ENCODE measurements at places on chromosomes 1 and 21. TPM values are rescaled to one million over a fixed set of nuclear protein-coding genes. Genes with fewer than 3 reads are reported as not detected.
A peak's percentile ranks its signal among the peaks of the same experiment; 100 is the strongest.

- DNase-seq: peak; percentile 52
- H3K4me1 ChIP-seq: peaks cover 3% of the 10 kb centered on the region
- no peak overlapping the region for H3K4me3 ChIP-seq
- no peaks in the 10 kb centered on the region for H3K36me3 ChIP-seq
- no peak overlapping the region for H3K27ac ChIP-seq
Measured at GRCh38 chr1:63693944-63694571, 79.8 kb upstream of the ROR1 start.

DNA sequence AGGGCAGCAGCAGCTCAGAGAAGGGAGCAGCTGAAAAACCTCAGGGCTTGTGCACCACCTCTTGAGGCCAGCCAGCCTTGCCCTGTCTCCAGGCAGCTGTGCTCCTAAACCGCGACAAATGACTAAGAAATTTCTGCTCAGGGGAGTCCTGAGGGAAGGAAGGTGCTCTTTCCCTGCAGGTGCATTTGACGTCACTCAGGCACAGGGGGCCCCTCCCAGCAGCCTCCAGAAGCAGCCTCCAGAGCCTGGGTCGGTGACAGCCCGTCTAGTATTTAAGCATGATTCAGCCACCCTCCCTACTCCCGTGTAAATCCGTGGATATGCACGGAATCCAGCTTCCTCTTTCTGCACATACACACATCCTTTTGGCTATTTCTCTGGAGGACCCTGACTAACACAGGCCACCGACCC lies 560.5 kb downstream of the KIF26B start:
- H3K27ac ChIP-seq: no peak overlapping the region
- H3K4me1 ChIP-seq: peaks cover 8% of the 10 kb centered on the region
- no peak overlapping the region for H3K4me3 ChIP-seq
- H3K27me3 ChIP-seq: no peaks in the 10 kb centered on the region

DNA sequence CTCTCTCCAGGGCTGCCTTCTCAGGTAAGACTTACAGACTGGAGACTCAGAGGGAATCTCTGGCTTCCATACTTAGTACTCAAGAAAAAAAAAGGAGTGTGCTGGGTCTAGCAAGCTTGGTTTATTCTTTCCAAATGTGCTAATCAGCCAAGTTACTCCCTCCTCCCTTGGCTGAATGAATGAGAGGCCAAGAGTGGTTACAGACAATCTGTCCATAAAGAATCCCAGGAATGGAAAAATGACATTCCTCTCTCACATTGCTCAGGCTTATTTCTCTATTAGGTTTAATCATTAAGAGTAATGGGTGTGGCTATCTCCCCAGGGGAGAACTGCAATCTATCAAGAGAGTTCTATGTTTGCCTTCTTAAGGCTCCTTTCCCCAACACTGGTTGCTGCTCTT lies 547.3 kb upstream of the PLXNA2 start:
- no peaks in the 10 kb centered on the region for H3K36me3 ChIP-seq
- DNase-seq: no peak
- no peak overlapping the region for H3K27ac ChIP-seq
- H3K27me3 ChIP-seq: no peaks in the 10 kb centered on the region
- no peaks in the 10 kb centered on the region for H3K4me1 ChIP-seq

- H3K27me3 ChIP-seq: no peaks in the 10 kb centered on the region
- no peak overlapping the region for H3K4me3 ChIP-seq
- H3K27ac ChIP-seq: no peak overlapping the region
- no peak for DNase-seq
Measured at GRCh38 chr1:18535391-18536210, 54.9 kb downstream of the KLHDC7A start.

DNA sequence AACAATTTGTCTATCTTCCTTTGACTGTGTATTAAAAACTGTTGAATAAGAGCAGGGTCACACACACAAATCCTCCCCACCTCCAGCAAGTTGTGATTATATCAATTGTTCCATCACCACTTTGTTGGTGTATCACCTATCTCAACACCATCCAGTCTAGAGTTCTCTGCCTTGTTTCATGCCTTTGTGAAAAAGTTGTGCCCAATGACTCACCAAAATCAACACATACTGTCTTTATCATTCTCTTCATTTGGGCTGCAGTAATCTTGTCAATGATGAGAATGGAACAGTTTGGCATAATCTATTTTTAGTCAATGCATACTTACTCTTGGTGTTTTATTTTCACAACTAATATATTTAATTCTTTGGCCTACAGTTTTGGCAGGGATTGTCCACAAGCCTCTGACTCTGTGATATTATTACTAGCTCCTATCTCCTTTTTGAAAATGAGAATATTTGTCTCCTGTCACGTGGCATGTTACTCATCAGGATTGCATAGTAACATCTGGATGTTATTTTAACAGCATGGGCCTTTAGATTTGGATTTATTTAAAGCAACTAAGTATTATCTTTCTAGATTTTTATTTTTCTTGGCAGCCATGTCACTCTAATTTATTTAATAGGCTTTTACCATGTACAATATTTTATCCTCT lies 5.1 kb downstream of the C1orf87 start:
- H3K36me3 ChIP-seq: no peaks in the 10 kb centered on the region
- H3K4me1 ChIP-seq: no peaks in the 10 kb centered on the region
- no peak for DNase-seq
- H3K27ac ChIP-seq: no peak overlapping the region
- no peaks in the 10 kb centered on the region for H3K27me3 ChIP-seq
- H3K4me3 ChIP-seq: no peak overlapping the region

DNA sequence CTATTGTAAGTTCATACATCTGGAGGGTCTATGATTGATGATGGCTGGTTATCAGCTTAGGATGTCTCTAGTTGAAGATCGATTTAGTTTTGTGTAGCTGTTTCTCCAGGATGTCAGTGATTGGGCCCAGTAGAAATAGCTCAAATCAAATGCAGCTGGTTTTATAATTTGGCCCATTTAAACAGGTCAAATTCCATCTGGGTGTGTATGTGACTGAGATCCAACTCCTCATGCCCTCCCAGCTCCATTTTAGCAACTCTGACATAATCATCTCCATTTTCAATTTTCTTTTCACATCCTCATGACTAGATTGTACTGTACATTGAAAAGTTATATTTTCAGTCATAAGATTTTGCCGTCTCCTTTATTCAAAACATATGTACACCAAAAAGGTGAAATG lies 99.2 kb downstream of the TPR start:
- H3K4me3 ChIP-seq: no peak overlapping the region
- DNase-seq: no peak
- no peaks in the 10 kb centered on the region for H3K4me1 ChIP-seq
- H3K27ac ChIP-seq: no peak overlapping the region

DNA sequence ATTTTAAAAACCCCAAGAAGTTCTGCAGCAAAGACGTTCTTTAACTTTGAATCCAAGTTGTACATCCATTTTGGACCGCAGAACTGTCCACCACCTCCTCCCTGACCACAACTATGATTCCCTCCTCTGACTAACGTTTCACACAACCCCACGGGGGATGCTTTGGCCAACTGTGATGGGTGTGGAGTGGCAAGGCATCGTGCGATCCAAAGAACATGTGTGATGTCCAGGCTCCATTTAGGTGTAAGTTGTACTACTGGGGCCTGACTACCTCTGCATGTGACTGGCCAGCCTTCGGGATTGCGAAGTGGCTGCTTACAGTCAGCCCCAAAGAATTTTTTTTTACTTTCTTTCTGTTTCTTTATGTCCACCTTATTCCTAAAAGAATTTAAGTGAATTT lies 6.7 kb downstream of the KCNJ15 start:
- no peaks in the 10 kb centered on the region for H3K36me3 ChIP-seq
- peaks cover 17% of the 10 kb centered on the region for H3K4me1 ChIP-seq
- no peak overlapping the region for H3K4me3 ChIP-seq
- no peaks in the 10 kb centered on the region for H3K27me3 ChIP-seq
- H3K27ac ChIP-seq: no peak overlapping the region

- H3K27ac ChIP-seq: no peak overlapping the region
- H3K4me1 ChIP-seq: peaks cover 4% of the 10 kb centered on the region
- no peaks in the 10 kb centered on the region for H3K36me3 ChIP-seq
- peak; percentile 32 for DNase-seq
- H3K4me3 ChIP-seq: no peak overlapping the region
- H3K27me3 ChIP-seq: no peaks in the 10 kb centered on the region
Measured at GRCh38 chr1:111615870-111616715, 3.5 kb upstream of the RAP1A start.

- H3K27me3 ChIP-seq: no peaks in the 10 kb centered on the region
- DNase-seq: no peak
- H3K4me1 ChIP-seq: peaks cover 10% of the 10 kb centered on the region
- H3K4me3 ChIP-seq: no peak overlapping the region
- H3K27ac ChIP-seq: no peak overlapping the region
Measured at GRCh38 chr1:173995475-173995874, 26.7 kb downstream of the RC3H1 start.

DNA sequence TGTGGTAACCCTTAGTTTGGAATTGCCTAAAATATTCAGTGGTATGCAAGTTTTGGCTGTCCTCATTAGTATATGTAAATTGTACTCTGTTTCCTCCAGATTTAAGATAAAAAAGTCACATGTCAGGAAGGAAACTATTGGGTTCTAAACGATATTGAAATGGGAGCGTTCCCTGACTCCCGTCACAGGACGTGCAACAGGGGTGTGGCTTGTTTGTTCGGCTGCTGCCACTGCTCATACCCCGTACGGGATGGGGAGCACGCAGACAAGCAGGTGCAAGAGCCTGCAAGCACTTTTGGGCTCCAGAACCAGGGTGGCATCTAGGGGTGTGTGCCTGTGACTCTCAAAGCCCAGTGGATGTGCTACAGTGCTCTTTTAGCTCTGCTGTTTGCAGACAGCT lies 6.2 kb upstream of the PAPPA2 start:
- no peak for DNase-seq
- H3K4me3 ChIP-seq: no peak overlapping the region
- no peaks in the 10 kb centered on the region for H3K36me3 ChIP-seq

GRCh38 chr1:48007047-48007446 lies 9.9 kb upstream of the TRABD2B start:
- no peak overlapping the region for H3K4me3 ChIP-seq
- H3K27me3 ChIP-seq: no peaks in the 10 kb centered on the region
- peak; percentile 2 for DNase-seq
- H3K27ac ChIP-seq: no peak overlapping the region

GRCh38 chr1:201371792-201372191 lies 5.7 kb downstream of the TNNT2 start:
- no peak overlapping the region for H3K27ac ChIP-seq
- H3K4me3 ChIP-seq: no peak overlapping the region
- H3K27me3 ChIP-seq: peaks cover 91% of the 10 kb centered on the region
- no peak for DNase-seq
- peaks cover 5% of the 10 kb centered on the region for H3K4me1 ChIP-seq
- H3K36me3 ChIP-seq: no peaks in the 10 kb centered on the region

GRCh38 chr1:74584185-74584584 lies 71.8 kb upstream of the LRRC53 start:
- no peaks in the 10 kb centered on the region for H3K27me3 ChIP-seq
- no peak overlapping the region for H3K27ac ChIP-seq
- H3K4me1 ChIP-seq: no peaks in the 10 kb centered on the region
- no peaks in the 10 kb centered on the region for H3K36me3 ChIP-seq
- no peak overlapping the region for H3K4me3 ChIP-seq

DNA sequence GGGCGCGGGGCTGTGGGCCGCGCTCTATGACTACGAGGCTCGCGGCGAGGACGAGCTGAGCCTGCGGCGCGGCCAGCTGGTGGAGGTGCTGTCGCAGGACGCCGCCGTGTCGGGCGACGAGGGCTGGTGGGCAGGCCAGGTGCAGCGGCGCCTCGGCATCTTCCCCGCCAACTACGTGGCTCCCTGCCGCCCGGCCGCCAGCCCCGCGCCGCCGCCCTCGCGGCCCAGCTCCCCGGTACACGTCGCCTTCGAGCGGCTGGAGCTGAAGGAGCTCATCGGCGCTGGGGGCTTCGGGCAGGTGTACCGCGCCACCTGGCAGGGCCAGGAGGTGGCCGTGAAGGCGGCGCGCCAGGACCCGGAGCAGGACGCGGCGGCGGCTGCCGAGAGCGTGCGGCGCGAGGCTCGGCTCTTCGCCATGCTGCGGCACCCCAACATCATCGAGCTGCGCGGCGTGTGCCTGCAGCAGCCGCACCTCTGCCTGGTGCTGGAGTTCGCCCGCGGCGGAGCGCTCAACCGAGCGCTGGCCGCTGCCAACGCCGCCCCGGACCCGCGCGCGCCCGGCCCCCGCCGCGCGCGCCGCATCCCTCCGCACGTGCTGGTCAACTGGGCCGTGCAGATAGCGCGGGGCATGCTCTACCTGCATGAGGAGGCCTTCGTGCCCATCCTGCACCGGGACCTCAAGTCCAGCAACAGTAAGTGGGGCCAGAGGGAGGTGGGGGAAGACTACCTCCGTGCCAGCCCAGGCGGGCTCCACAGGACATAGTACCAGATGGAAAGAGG lies 808 bp downstream of the MAP3K21 start:
- peaks cover 10% of the 10 kb centered on the region for H3K27me3 ChIP-seq
- no peaks in the 10 kb centered on the region for H3K36me3 ChIP-seq
- peaks cover 3% of the 10 kb centered on the region for H3K4me1 ChIP-seq
- H3K27ac ChIP-seq: no peak overlapping the region
- peak overlapping the region; percentile 68 for H3K4me3 ChIP-seq
- no peak for DNase-seq

- H3K27me3 ChIP-seq: no peaks in the 10 kb centered on the region
- DNase-seq: no peak
- H3K36me3 ChIP-seq: no peaks in the 10 kb centered on the region
- H3K27ac ChIP-seq: no peak overlapping the region
- no peak overlapping the region for H3K4me3 ChIP-seq
Measured at GRCh38 chr1:158952416-158952815, 21.1 kb downstream of the PYHIN1 start.

- H3K27me3 ChIP-seq: no peaks in the 10 kb centered on the region
- no peak overlapping the region for H3K4me3 ChIP-seq
- H3K36me3 ChIP-seq: peaks cover 29% of the 10 kb centered on the region
- H3K27ac ChIP-seq: peak overlapping the region; percentile 81
- no peak for DNase-seq
- H3K4me1 ChIP-seq: peaks cover 29% of the 10 kb centered on the region
Measured at GRCh38 chr1:8395433-8395866, 77.5 kb downstream of the SLC45A1 start.

GRCh38 chr1:161304927-161305866 lies 4.6 kb downstream of the MPZ start:
- no peak overlapping the region for H3K27ac ChIP-seq
- peaks cover 10% of the 10 kb centered on the region for H3K4me1 ChIP-seq
- H3K36me3 ChIP-seq: no peaks in the 10 kb centered on the region
- peaks cover 5% of the 10 kb centered on the region for H3K27me3 ChIP-seq

GRCh38 chr1:24199291-24199900 lies 12.3 kb upstream of the IFNLR1 start:
- H3K4me3 ChIP-seq: no peak overlapping the region
- peaks cover 2% of the 10 kb centered on the region for H3K4me1 ChIP-seq
- no peaks in the 10 kb centered on the region for H3K36me3 ChIP-seq
- DNase-seq: peak; percentile 57

DNA sequence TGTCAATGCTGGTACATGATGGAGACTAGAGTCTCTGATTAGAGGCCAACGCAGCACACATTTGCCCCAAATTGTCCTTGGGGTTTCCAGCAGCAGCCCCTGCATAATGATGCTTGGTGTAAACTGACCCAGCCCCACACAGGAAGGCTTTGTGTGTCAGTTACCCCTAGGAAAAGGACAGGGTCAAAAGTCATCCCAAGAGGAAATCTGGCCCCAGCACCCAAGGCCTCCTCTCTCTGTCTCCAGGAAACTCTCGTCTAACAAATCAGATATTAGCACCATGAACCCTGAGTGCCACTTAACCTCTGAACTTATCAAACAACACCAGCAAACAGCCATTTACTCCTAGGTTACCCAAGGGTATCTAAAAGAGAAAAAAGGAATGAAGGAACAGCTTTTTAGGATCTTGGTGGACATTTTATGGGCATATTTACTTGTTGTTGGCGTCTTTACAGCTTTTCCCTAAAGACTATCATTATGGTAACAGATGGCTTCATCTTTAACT lies 84.5 kb downstream of the PSMG1 start:
- H3K4me1 ChIP-seq: peaks cover 9% of the 10 kb centered on the region
- H3K27me3 ChIP-seq: no peaks in the 10 kb centered on the region
- no peak overlapping the region for H3K4me3 ChIP-seq
- no peak for DNase-seq

Gene ADIPOR1
- total RNA-seq: 83.9 TPM

Gene MLLT11
- total RNA-seq: 5.3 TPM

Gene OR10J1
- not detected for total RNA-seq

Gene FGR
- not detected for total RNA-seq

Gene CD1B
- total RNA-seq: not detected
